Stomach (tissue), 19 donors: ENCODE measurements at places on chromosomes 4 and X. TPM values are rescaled to one million over a fixed set of nuclear protein-coding genes. Genes with fewer than 3 reads are reported as not detected.

DNA sequence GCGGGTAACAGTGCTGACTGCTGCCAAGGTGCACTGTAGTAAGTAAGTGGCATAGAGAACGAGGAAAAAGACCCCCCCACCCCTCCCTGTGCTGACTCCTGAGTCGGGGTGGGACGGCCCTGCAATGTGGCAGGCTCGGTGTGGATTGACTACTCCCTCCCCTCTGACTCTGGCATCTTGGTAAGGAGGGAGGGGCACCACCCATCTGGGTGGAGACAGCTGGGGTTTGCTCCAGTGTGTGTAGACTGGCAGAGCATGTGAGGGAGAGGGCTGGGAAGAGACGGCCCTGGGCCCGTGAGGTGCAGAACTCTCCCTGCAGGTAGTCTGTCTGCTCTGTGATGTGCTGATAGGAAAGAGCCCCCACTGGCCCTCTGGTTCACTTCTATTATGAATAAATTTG lies 31.0 kb downstream of the NSG1 start:
- DNase-seq: no peak

- DNase-seq: no peak
Observed at GRCh38 chr4:150283689-150284088, 205.4 kb downstream of the DCLK2 start.

- DNase-seq: no peak
Observed at GRCh38 chr4:182174979-182175378, 68.2 kb upstream of the TENM3 start.

DNA sequence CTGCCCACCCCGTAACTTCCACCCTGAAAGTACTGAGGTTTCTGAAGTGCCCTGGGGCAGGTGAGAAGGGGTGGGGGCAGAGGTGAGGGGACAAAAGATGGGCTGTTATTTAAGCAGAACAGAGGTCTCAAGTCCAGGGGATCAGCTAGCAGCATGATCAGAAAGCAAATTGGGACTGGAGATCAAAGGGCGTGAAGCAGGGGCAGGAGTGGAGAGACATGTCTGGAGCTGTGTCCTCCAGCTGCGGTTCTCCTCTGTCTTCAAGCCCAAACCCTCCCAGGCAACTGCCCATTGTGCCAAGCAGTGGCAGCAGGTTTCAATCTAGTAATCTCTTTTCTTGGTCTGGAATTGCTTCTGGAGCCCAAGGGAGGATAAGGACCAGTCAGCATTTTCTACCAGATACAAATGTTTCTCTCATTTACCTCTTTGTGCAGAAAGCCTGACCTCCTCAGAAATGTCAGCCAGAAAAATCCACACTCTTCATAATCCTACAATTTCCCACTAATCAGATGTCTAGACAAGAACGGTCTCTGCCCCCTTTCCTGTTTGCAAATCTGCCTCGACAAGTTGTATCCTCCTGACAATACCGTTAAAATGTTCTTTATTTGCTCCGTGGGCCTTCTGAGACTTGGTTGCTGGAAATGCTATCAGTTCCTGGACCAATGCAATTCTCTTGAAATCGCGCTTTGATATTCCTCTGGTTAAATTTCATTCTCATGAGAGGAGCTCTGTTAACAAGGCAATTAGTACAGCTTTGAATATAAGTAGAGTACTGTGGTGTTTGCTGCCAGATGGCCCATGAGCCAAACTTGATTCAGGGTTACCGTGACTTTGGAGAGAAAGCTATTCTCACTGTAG lies 23.2 kb upstream of the RASL11B start:
- no peak for DNase-seq

- DNase-seq: no peak
Observed at GRCh38 chr4:138835832-138836533, 179.6 kb upstream of the NOCT start.

- no peak for DNase-seq
Observed at GRCh38 chr4:2450394-2451035, 18.4 kb upstream of the RNF4 start.

GRCh38 chrX:132750331-132751062 lies 207.9 kb downstream of the HS6ST2 start:
- no peak for DNase-seq

DNA sequence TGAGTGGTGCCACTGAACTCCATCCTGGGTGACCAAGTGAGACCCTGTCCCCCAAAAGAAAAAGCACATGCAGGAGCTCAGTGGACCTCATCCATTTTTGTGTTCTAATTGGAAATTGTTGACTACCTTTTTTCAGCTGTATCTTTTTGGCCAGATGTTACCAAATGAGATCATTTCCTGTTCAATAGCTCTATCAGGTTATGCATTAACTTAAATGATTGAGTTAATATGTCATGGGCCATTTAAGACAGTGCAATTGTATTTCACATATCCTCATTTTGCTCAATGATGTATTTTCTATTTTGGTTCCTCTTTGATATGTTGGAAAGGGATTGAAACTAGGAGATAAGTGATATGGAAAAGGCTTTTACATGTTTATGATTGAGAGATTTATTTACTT lies 26.2 kb upstream of the RHOH start:
- DNase-seq: no peak

GRCh38 chr4:21535898-21536297 lies 412.7 kb downstream of the KCNIP4 start:
- DNase-seq: no peak

DNA sequence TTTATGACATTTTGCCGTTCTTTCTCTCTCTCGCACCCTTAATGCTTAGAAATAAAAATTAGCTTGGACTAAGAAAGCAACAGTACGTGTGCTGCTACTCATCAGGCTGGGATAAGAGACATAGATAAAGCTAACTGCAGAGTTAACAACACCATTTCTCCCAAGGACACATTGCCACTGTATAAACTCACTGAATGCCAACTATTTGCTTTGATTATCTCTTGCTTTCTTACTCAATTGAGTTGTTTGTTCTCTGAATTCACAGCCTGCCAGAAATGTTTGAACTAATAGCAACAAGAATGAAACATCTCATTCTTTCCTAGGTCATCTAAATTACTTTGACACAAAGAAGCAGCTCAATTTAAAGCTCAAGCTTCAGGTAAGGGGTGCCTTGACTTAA lies 34.6 kb downstream of the F8 start:
- DNase-seq: no peak

- no peak for DNase-seq
Observed at GRCh38 chr4:86554646-86555045, 39.5 kb upstream of the PTPN13 start.

GRCh38 chrX:22097012-22097694 lies 65.0 kb downstream of the PHEX start:
- no peak for DNase-seq

DNA sequence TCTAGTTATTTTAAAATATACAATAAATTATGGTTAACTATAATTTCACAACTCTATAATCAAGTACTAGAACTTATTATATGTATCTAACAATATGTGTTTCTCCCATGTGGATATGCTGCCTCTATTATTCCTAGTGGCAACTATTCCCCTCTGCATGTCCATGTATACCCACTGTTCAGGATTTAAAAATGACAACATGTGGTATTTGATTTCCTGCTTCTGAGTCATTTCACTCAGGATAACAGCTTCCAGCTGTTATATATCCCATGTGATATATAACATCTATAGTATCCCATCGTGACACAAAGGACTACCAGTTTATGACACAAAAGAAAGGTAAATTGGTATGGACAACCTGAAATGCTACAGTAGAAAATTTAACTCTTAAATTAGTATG lies 167.4 kb upstream of the TACR3 start:
- no peak for DNase-seq

DNA sequence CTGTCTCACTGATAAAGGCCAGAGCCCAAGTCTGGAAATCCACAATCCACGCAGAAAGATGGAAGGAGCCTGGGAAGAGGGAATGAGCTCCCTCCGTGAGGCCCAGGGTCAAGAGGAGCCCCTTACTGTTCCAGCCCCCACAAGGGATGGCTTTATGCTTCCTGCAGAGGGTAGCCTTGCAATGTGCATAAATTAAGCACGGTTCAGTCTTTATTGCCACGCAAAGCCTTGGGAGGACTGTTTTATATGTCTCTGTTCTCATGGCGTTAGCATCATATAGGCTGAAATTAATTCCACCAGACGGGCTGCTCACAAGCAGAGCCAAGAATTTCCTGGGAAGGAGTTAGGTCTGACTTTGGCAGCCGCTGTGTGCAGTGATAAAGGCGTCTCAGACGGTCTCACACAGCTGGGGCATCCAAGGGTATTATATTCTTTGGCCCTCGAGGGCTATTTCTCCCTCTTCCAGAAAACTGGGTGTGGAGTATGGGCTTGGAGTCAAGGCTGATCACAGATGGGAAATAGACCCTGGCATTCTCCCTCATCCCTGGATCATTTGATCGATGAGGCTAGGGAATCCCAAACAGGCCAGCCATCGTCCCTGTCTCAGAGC lies 38.5 kb downstream of the CYTL1 start:
- DNase-seq: peak; percentile 57

- DNase-seq: no peak
Observed at GRCh38 chrX:65537229-65537628, 2.6 kb upstream of the LAS1L start.

- no peak for DNase-seq
Observed at GRCh38 chrX:24219320-24219719, 69.8 kb downstream of the ZFX start.

- DNase-seq: peak; percentile 4
Observed at GRCh38 chrX:73262991-73263390, 48.3 kb upstream of the NAP1L2 start.

DNA sequence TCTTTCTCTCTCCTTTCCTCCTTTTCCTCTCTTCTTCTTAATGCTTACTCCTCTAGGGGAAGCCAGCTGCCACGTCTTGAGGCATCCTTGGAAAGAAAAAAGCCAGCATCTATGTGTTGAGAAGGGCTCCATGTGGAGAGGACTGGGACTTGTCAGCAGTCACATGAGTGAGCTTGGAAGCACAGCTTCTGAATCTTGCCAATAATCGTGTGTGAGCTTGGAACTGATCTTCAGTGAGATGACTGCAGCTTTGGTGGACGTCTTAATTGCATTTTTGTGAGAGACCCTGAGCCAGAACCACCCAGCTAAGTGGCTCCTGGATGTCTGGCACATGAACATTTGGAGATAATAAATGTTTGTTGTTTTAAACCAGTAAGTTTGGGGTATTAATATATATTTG lies 371.7 kb downstream of the SLITRK2 start:
- no peak for DNase-seq

- DNase-seq: peak; percentile 64
Observed at GRCh38 chr4:56424697-56425514, 10.5 kb downstream of the PPAT start.

- DNase-seq: no peak
Observed at GRCh38 chrX:38154818-38155217, 65.9 kb downstream of the SRPX start.

DNA sequence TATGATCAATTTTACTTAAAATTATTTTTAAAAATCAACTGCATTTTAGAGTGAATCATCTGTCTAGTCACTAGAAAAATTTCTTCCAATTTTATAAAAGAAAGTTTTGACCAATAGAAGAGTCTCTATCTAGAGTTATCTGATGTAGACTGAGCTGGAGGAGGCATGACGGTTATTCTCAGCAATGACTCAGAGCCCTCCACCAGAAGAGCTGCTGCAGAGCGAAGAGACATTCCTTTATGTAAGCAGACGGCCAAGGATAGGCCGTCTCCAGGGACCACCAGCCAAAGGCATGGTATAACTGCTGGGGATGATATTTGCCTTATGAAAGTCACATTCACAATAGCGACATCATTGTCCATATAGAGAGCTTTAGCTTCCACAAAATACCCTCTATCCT lies 23.0 kb downstream of the LDB2 start:
- DNase-seq: no peak

DNA sequence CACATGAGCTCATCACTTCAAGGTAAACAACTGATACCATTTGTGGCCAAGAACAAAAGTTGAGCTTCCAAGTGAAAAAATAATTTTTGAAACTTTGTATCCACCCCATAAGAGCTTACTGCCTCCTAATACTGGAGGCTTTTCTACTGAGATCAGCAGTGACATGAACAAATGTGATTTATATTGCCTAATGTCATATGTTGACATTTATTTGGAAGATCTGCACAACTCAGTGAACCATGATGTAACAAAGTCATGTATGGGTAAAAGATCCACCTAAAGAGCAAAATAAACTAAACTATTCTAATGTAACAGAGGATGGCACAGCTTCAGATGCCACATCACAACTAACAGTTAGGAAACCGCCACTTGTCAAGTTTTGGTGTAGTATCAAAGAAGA lies 65.8 kb downstream of the AFAP1 start:
- DNase-seq: no peak

The CXCL11 gene
- total RNA-seq: not detected

The IDS gene
- total RNA-seq: 138 TPM

The NAP1L2 gene
- total RNA-seq: 1.5 TPM

The ADGRG4 gene
- 1.8 TPM for total RNA-seq

The ABCB7 gene
- total RNA-seq: 108 TPM

The ATP1B4 gene
- total RNA-seq: not detected

The GLRB gene
- total RNA-seq: 6.8 TPM

The USP17L30 gene
- total RNA-seq: not detected
